Fibroblast of upper back skin (primary cell): ENCODE measurements at places on chromosomes 3 and 15.

- no peak for DNase-seq
Measured at GRCh38 chr3:122351612-122352011, 26.6 kb downstream of the CSTA start.

GRCh38 chr15:63387748-63388493, 6.3 kb upstream of the CA12 start:
- DNase-seq, result no peak

DNA sequence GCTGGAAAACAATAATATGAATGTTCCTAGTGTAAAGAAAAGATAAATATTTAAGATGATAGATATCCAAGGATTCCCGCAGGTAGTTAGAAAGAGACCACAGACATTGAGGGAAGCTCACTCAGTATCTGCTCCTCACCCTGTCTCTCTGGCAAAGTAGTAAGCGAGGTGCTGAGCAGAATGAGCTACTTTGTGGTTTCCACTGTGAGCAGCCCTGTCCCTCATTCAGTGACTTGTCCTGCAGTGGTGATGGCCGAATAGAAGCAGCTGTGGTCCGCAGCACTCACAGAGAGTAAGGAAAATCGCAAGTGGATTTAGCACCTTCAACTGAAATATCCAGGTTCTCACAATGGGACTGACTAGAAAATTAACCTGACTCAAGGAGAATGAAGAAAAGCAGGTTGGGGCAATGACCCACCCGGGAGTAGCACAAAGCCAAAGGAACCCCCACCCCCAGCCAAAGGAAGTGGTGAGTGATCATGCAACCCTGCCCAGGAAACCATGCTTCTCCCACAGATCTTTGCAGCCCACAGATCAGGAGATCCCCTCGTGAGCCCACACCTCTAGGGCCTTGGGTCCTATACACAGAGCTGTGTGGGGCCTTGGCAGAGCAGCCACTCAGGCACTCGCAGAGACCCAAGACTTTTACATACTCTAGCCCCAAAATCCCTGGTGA, 21.8 kb upstream of the SLC25A38 start:
- DNase-seq, result no peak

DNA sequence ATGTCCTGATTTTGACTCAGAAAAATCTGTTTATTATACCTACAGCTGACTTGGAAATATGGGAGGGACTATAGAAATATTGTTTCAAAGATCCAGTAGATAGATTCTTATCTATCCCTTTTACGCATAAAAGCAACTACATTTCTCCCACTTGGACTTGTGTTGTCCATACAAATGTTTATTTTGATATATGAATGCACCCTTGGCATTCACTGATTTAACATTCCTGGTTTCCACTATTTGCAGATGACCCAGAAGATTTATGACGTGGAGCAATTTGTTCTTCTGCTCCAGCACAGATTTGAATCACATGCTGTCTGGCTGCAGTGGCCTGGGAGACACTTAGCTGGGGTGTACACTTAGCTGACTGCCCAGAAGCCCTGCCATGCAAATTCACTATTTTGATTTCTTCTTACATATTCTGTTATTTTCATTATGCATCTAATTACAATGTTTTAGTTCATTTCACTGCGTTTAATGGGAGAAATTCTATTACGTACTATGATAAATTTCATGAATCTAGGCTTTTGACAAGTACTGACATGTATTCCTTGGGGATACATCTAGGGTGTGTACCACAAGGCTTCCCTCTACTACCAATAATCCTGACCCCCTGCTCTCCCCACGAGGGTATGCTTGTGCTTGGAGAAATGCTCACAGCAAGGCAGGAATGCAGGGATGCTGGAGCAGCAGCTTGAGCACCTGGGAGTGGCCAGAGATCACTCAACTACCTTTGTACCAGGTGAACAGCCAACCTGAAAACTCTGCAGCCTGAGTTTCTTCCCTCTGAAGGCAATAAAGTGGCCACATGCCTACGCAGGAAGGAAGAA, 223.6 kb upstream of the TBL1XR1 start:
- DNase-seq, result peak; percentile 62

- DNase-seq, result no peak
Measured at GRCh38 chr15:70072479-70072878, 25.2 kb downstream of the TLE3 start.

- peak; percentile 55 for DNase-seq
Measured at GRCh38 chr3:106447723-106448301, 579.0 kb upstream of the CBLB start.

GRCh38 chr15:25790000-25790660, 73.0 kb downstream of the ATP10A start:
- peak; percentile 91 for DNase-seq

- DNase-seq, result no peak
Measured at GRCh38 chr3:197399486-197399885, 101.1 kb upstream of the DLG1 start.

GRCh38 chr3:46116996-46117395, 89.7 kb upstream of the XCR1 start:
- no peak for DNase-seq

GRCh38 chr15:66701422-66702034, 508 bp upstream of the SMAD6 start:
- DNase-seq, result no peak

DNA sequence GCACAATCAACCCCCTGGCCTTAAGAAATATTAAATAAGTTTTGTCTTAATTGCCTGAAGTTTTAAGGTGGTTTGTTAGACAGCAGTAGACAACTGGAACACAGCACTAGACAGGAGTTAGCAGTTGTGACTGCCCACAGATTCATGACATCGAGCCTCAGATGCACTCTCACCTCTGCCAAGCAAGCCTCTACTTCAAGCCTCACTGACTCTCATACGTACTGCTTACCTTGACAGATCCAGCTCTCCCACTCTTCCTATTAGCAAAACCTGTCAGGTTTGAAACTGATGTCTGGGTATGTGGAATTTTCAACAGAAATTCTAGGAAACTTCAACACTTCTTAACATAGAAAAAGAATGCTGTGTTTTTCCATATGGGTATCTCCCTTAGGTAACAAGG, 382.9 kb upstream of the DPH6 start:
- no peak for DNase-seq

- peak; percentile 1 for DNase-seq
Measured at GRCh38 chr3:11907667-11908660, 61.3 kb upstream of the TAMM41 start.

DNA sequence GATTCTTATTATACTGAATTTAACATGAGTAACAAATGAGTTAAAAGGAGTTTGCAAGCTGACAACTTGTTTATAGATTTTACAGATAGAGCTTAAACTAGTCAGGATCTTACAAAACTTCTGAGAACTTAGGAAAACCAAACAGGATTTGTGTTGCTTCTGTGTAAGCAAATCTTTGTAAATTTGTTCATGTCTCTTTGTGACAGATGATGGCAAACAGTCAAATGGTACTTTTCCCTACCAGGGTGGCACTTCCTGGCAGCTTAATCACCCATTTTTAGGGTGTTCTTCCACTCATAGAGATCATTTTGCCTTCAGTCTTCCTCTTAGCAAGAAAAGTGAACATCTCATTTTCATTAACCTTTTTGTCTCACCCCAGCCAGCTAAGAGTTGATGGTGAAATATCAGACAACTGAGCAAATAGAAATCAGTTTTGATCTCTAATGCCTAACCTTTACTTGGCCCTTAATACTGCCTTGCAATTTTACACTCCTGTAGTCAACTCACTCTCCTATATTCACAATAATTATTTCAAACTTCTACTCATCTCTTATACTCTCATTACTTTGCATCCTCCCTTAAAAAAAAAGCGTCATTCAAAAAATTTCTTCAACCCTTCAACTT, 23.7 kb upstream of the NECTIN3 start:
- DNase-seq, result no peak

- DNase-seq, result peak; percentile 18
Measured at GRCh38 chr3:114706591-114707232, 412.9 kb downstream of the TIGIT start.

DNA sequence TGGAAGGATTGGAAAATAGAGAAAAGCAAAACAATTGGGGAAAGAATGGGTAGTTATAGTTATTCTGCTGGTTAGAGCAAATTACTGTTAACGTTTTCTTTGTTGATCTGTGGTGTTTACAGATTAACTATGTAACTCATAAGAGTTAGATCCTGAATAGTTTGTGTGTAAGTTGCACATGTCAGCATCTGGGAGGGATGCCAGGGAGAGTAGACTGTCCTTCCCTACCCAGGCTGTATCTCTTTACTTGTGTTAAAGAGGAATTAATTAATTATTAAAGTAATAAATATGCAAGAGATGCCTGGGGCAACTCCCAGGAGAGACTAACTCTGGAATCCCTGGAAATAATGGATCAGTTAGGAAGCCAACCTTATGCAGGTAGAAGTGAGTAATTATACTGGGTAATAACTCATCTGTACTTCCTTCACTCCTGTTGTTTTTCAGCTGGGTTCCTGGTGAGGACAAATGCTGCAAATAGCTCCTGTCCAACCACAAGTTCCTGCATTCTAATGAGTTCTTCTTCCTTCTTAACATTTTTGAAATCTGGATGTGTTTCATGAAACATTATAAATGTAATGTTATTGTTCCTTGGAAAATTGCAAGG, 18.9 kb downstream of the GHRL start:
- no peak for DNase-seq

DNA sequence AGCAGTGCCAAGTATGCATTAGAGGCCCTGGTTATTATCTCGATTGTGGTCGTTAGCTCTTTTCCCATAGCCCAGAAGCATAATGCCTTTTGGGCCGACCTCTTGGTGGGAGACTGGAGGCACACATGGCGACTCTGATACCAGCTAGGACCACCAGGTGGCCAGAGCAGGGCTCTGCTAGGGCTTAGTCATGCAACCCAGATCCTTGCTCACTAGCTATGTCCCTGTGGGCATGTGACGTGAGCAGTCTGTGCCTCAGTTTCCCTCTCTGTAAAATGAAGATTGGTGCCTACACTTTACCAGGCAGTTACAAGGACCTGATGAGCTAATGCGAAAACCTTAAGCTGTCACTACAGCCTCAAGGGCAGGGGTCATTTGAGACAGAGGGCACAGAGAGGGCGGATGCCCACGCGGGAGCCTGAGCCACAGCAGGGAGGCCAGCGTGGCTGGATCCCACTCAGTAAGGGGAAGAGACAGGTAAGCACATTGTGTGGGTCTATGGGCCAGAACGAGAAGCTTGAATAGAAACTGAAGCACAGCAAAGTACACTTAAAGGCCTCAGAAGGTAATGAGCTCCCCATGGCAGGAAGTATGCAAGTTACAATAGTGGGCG, 8.8 kb downstream of the KLF15 start:
- DNase-seq, result no peak

DNA sequence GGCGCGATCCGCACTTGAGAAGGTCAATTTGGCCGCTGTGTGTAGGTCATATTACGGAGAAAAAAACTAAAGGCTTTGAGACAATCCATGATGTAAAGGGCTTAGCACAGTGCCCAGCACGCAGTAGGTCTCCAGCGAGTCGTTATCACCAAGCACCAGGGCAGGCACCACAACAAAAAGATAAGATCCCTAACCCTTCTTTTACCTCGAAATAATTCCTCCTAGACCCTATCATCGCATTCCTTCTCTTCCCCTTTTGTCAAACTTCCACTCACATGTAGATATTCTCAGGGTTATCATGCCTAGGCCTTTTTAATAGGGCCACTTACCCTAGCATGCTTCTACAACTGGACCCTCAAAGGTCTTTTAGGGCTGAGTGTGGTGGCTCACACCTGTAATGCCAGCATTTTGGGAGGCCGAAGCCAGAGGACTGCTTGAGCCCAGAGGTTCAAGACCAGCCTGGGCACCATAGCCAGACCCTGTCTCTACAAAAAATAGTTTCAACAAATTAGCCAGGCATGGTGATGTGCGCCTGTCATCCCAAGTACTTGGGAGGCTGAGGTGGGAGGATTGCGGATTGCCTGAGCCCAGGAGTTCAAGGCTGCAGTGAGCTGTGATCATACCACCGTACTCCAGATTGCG, 13.5 kb downstream of the ZNF774 start:
- DNase-seq, result no peak

DNA sequence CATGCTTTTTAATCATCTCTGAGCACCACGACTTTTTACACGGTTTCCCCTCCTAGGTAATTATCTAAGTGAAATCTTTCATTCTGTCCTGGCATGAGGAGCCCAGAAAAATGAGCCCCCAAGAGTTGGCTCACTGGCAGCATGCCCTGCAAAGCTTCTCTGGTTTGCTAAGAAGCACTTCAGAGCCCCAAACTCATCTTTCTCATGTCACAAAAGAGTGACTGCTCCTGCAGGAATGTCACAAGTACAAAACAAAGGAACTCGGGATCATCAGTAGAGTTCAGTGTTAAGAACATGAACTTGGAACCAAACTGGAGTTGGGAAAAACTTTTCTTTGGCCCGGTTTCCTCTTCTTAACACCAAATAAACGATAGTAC, 123.9 kb downstream of the FOXB1 start:
- peak; percentile 42 for DNase-seq

DNA sequence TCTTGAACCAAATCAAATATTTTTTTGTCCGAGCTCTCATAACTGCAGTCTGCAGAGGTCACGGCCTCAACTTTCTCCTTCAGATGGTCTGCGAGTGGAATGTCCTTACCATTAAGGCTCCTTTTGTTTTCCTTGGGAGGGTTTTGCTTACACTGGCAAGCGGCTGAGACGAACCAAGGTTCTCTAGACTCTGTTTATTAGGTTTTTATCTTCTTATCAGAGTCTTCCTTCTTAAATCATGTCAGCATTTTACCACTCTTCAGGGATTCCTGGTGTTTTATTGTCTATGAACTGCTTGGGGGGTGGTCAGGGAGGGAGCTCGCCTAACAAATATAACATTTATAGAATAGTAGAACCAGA, 773.7 kb upstream of the NR2F2 start:
- peak; percentile 73 for DNase-seq

DNA sequence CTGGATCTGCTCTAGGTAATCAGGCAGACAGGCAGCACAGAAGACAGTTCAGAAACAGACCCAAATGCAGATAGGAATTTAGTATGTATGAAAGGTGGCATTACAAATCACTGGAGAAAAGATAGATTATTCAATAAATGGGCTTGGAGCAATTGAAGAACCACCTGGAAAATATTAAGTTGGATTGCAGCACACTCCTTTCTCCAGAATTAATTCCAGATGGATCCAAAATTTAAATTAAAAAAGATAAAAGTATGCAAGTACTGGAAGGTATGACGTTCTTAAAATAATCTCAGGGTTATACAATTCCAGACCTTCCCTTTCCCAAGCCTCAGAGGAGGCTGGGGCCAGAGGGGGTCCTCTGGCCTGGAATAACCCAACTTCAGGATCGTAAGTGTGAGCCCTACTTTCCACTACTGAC, 32.5 kb downstream of the HRH1 start:
- peak; percentile 90 for DNase-seq

DNA sequence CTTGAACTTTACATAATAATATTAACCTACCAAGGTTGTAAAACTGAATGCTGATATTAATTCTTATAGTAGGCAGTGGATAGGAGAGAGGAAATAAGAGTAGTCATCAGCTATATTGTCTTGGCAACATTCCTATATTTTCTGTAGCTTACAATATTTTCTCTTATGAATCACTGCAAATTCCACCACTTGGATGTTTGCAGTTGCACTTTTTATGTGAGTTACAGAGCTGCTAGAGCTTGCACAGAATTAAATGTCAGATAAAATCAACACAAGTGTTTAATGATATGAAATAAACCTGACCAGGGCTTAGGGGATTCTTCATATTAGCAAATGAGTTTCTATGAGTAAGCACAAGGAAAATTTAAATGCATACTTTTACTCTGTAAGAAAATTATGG, 1710.1 kb downstream of the SI start:
- peak; percentile 34 for DNase-seq

GRCh38 chr3:183779896-183780465, 45.4 kb downstream of the MAP6D1 start:
- no peak for DNase-seq

- peak; percentile 60 for DNase-seq
Measured at GRCh38 chr3:160027541-160028195, 39.0 kb downstream of the IL12A start.

GRCh38 chr3:49926117-49926728, 3.4 kb downstream of the MON1A start:
- DNase-seq, result no peak
